ENCODE measurements at places on chromosomes 2 and 18.

DNA sequence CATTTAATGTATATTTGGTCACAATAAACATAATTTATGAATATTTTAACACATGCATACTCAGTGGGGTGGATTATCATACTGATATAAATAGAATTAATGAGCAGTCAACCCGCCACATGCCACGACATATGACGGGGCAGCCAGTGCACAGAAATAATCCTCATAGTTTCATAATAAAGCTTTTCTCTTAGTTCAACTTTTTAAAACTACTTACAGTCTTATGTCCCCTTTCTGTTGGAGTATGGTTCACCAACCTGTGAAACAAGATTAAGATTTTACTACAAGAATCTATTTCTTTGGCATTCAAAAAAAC lies 75.6 kb upstream of the ETAA1 start:
- H3K36me3 ChIP-seq, result no peaks in the 10 kb centered on the region
- no peaks in the 10 kb centered on the region for H3K27me3 ChIP-seq
- no peak overlapping the region for H3K27ac ChIP-seq

DNA sequence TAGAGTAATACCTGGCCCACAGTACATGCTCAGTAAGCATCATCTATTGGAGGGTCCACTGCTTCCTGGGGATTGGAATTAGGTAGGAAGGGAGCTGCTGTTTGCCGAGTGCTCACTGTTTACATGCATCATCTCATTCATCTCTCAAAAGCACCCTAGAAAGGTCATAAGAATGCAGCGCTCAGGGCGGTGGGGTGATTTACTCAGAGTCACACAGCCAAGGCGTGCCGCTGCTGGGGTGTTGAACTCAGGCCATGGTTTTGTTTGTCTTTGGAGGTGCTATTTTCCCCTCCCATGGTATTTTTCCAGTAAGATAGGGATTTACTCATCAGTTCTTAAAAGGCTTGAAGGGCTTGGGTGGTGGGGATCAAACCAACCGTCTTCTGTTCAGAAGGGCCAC lies 227.5 kb downstream of the LDLRAD4 start:
- H3K27ac ChIP-seq, result no peak overlapping the region
- DNase-seq, result no peak
- no peaks in the 10 kb centered on the region for H3K27me3 ChIP-seq
- H3K4me3 ChIP-seq, result no peak overlapping the region
- H3K4me1 ChIP-seq, result no peaks in the 10 kb centered on the region

GRCh38 chr2:118580107-118580506 lies 267.3 kb downstream of the EN1 start:
- H3K4me1 ChIP-seq, result no peaks in the 10 kb centered on the region
- H3K36me3 ChIP-seq, result no peaks in the 10 kb centered on the region
- DNase-seq, result no peak
- H3K4me3 ChIP-seq, result no peak overlapping the region
- no peaks in the 10 kb centered on the region for H3K27me3 ChIP-seq
- no peak overlapping the region for H3K27ac ChIP-seq

DNA sequence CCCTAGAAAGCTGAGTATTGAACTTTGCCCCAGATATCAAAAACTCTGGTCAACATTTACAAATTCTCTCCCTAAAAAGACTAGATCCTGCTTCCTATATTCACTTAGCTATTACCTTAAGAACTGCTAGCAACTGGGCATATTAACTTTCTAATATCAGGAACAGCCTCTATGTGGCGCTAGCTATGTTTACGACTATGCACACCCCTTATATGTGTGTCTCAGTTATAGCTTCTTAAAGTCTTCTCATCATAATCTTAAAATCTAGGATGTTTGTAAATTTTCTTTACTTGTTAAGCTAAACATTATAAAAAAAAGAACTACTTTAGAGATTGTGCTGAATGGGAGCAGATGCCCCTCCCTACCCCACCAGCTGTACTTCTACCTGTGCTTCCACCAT lies 1.7 kb upstream of the STAMBP start:
- no peaks in the 10 kb centered on the region for H3K36me3 ChIP-seq
- peaks cover 15% of the 10 kb centered on the region for H3K4me1 ChIP-seq
- no peak overlapping the region for H3K27ac ChIP-seq

- no peak overlapping the region for H3K4me3 ChIP-seq
- no peak for DNase-seq
- no peaks in the 10 kb centered on the region for H3K36me3 ChIP-seq
- H3K27ac ChIP-seq, result no peak overlapping the region
- H3K27me3 ChIP-seq, result no peaks in the 10 kb centered on the region
Measured at GRCh38 chr2:58562276-58562675, 321.2 kb upstream of the FANCL start.

DNA sequence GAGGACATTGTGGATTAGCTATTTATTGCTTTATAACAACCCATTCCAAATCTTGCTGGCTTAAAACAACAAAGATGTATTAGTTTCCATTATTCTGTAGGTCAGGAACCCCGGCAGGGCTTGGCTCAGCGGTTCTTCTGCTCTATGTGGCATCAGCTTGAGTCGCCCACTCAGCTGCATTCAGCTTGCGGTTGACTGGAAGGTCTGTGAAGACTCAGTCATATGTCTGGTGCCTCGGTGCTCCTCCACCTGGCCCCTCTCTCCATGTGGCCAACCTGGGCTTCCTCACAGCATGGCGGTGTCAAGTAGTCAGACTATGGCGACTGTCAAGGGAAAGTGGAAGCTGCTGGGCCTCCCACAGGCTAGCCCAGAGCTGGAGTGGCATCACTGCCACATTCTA lies 48.6 kb downstream of the EMILIN2 start:
- DNase-seq, result no peak
- H3K36me3 ChIP-seq, result no peaks in the 10 kb centered on the region
- peaks cover 23% of the 10 kb centered on the region for H3K4me1 ChIP-seq
- no peak overlapping the region for H3K4me3 ChIP-seq
- no peaks in the 10 kb centered on the region for H3K27me3 ChIP-seq

DNA sequence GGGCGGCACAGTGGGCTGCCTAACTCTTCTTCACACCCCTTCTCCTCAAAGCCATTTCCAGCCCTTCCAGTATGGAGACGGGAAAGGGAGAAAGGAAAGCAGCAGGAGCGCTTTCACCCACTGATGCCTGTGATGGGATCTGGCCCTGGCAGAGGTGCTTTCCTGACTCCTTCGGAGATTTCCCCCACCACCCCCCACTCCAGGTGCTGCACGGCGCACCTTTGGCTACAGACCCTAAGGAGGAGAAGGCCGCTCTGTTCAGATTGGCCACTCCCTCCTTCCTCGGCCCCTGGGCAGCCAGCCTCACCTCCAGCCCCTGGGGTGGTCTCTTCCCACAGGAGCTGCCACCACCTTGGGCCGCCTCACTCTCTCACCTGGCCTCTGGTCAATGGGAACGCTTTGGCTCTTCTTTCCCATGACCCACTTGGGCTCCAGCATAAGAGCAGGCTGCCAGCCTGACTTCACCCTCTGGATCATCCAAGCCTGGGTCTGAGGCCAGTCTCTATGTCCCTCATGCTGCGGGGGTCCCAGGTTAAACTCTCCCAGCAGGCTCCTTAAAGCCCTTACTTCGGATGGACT lies 18.4 kb upstream of the MAL start:
- no peak overlapping the region for H3K4me3 ChIP-seq
- H3K4me1 ChIP-seq, result no peaks in the 10 kb centered on the region
- no peak for DNase-seq
- no peaks in the 10 kb centered on the region for H3K27me3 ChIP-seq
- no peak overlapping the region for H3K27ac ChIP-seq

GRCh38 chr2:24832073-24832461 lies 38.8 kb downstream of the CENPO start:
- no peak overlapping the region for H3K27ac ChIP-seq
- DNase-seq, result no peak
- no peak overlapping the region for H3K4me3 ChIP-seq
- no peaks in the 10 kb centered on the region for H3K27me3 ChIP-seq
- no peaks in the 10 kb centered on the region for H3K4me1 ChIP-seq
- H3K36me3 ChIP-seq, result peaks cover 28% of the 10 kb centered on the region

DNA sequence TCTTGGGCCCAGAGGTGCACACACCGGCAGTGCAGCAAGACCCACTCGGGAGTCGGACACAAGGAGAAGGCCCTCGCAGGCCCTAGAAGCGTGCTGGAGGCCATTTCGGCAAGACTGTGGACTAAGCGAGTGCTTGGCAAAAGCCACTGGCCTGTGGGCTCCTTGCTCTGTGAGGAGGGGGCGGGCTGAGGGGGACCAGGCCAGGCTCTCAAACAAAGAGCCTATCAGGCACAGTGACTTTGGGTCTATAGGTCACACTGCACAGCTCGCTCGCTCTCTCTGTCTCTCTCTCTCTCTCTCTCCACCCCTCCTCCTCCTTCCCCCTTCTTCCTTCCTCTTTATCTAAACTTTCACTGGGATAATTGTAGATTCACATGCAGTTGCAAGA lies 23.6 kb upstream of the ZCCHC2 start:
- no peaks in the 10 kb centered on the region for H3K4me1 ChIP-seq
- no peaks in the 10 kb centered on the region for H3K27me3 ChIP-seq
- no peaks in the 10 kb centered on the region for H3K36me3 ChIP-seq
- H3K4me3 ChIP-seq, result no peak overlapping the region
- no peak for DNase-seq
